Endodermal cell (in vitro differentiated cells): ENCODE measurements at places on chromosomes 2 and 18. TPM values are rescaled to one million over a fixed set of nuclear protein-coding genes. Genes with fewer than 3 reads are reported as not detected.

DNA sequence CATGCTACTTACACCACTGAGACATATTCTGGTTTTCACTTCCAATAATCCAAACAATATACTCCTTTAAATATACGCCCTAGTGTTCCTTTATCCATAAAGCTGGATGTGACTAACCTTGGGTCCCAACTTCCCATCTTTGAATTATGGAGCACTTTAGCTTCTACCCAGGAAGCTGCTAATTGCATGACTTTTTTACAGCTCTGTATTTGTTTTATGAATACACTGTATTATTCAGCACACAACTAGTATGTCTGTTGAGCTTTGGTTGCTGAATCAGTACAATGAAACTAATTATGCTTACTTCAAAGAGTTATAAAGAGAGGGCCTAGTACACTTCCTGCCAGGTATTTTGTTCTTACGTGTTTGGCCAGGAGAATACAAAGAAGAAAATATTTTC lies 118.5 kb downstream of the BAZ2B start:
- no peak for DNase-seq

GRCh38 chr18:6294148-6294784 lies 120.4 kb downstream of the L3MBTL4 start:
- DNase-seq: no peak

GRCh38 chr18:58556331-58557007 lies 72.4 kb downstream of the ALPK2 start:
- peak; percentile 75 for DNase-seq

- no peak for DNase-seq
Observed at GRCh38 chr2:28366496-28367282, 26.0 kb upstream of the FOSL2 start.

Gene GALNT14
- total RNA-seq: 1.4 and 2.1 TPM in 2 replicates

Gene ZSWIM2
- total RNA-seq: not detected in 3 replicates

DNA sequence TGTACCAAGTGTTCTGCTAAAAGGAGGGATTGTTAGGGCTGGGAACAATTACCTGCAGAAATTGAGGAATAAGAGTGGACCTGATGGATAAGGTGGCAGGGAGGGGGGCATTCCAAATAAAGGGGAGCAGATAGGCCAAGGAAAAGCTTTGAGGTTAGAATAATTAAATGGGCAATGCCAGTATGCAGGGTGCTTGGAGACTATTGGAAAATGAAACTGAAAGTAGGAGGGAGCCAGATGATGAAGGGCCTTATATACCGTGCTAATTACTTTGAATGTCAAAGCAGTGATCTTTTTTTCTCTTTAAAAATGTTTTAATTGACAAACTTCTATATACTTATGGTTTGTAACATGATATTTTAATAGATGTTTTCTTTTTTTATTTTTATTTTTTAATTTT lies 42.9 kb downstream of the MMADHC start:
- DNase-seq: no peak

GRCh38 chr2:165682546-165682945 lies 111.5 kb downstream of the GALNT3 start:
- DNase-seq: no peak

- no peak for DNase-seq
Observed at GRCh38 chr2:145094370-145094769, 574.5 kb upstream of the ZEB2 start.

Gene SNTG2
- 1.7 to 4.1 TPM (median 2.8 TPM) in 3 replicates for total RNA-seq

DNA sequence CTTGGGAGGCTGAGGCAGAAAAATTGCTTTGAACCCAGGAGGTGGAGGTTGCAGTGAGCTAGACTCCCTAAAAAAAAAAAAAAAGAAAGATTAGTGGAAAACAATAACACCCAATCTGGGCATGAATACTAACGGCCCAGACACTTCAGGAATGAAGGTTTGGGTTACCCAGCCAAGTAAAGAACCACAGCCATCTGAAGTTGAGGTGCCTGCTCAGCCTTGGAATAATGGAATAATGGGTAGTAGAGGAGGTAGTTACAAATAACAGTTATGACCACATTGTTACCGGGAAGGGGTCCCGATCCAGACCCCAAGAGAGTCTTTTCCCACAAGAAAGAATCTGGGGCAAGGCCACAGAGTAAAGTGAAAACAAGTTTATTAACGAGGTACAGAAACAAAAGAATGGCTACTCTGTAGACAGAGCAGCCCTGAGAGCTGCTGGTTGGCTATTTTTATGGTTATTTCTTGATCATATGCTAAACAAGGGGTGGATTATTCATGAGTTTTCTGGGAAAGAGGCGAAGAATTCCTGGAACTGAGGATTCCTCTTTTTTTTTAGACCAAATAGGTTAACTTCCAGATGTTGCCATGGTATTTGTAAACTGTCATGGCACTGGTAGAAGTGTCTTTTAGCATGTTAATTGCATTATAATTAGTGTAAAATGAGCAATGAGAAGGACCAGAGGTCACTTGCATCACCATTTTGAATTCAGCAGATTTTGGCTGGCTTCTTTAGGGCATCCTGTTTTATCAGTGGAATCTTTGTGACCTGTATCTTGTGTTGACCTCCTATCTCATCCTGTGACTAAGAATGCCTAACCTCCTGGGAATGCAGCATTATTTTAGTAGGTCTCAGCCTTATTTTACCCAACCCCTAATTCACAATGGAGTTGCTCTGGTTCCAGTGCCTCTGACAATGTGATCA lies 96.2 kb upstream of the HAAO start:
- DNase-seq: peak; percentile 6

Gene TAF1B
- total RNA-seq: 34.3 and 41.9 TPM in 2 replicates

Gene ATG4B
- total RNA-seq: 140 to 170 TPM (median 166 TPM) in 3 replicates

GRCh38 chr2:214471990-214472389 lies 61.1 kb downstream of the VWC2L start:
- no peak for DNase-seq

DNA sequence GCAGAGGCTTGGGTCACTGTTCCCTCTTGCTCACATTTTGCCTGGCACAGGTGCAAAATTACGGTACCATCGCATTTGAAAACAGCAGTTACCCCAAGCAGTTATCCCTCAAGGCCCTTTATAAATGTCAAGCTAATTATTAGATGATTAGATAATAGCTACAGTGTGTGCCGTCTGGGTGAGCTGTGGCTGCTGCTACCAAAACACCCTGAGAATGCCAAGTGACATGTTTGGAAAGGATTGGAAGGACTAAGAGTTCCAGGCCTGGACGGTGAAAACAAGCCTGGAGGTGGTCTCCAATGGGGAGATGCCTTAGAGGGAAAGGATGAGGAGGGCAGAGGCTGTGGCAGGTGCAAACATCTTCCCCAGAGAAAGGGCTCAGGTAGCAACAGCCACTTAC lies 120.6 kb downstream of the CAPN13 start:
- DNase-seq: no peak

DNA sequence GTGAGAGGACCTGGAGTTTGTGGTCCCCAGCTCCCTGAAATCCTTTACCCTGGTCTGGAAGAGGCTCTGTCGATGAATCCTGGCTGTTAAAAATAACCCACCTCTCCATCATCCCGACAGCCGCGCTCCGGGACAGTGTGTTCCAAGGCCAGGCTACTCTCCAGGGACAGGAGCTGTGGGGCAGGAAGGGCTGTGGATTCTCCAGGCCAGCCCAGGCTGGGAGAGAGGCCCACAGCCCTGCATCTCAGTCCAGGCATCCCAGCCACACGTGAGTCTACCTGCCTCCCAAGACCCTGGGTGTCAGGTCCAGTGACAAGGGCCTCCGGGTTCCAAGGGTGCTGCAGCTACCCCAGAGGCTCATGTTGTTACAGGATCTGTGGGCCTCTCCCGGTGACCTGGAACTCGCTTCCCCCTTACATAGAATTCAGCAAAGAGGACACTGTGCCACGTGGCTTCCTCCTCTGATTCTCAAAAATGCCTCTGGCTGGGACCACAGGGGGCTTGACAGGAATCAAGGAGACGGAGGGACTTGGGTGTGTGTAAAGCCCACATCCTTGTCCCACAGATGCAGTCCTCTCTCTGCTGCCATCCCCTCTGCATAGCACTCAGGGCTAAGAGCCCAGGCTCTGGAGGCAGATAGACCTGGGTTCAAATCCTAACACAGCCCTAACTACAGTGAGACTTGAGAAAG lies 17.3 kb downstream of the ADRA2B start:
- DNase-seq: peak; percentile 43

Gene HOXD3
- not detected in 2 replicates for total RNA-seq

DNA sequence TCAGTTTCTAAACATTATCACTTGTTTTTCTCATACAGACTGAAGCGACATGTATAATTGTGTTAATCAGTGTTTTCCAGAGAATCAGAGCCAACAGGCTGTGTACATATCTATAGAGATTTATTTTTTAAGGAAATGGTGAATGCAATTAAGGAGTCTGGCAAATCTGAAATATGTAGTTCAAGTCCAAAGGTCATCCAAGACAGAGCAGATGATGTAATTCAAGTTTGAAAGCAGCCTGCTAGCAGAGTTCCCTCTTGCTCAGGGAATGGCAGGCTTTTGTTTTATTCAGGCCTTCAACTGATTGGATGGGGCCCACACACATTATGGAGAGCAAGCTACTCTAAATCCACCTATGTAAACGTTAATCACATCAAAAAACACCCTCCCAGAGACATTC lies 282.6 kb downstream of the CBLN2 start:
- DNase-seq: no peak

DNA sequence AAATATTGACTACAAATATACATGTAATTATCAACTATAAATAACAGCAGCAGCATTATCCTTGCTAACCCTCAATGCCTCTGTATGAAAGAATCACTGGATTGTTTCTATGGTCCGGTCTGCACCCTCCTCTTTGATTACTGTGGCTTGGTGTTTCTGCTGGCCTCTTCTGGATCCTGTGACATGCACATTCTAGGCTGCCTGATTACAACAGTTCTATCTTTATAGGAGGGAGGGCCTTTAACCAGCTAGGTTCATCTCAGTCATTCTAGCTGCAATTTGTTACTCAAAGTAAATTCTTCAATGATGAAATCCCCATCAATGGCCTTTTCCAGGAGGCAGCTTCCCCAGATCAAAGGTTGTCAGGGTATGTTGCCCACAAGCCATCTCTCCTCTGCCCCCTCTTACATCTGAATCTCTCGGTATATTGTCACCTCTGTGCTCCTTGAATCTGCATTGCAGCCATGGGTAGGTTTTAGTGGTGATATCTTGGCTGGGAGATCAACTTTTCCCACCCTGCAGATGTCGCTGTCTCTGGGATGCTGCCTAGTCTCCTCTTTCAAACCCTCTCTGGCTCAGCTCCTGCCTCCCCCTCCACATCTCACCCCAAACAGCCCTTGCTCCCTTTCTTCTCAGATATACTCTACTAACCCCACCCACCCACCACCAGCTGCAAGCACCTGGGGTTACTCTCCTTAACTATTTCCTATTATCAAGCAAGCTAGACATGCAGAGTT lies 106.2 kb upstream of the BZW1 start:
- peak; percentile 84 for DNase-seq
